Activated B cell treated with CpG ODN at 0.5 μM for 24 hours (primary cell): ENCODE measurements at places on chromosomes 3 and 15.

- no peak for DNase-seq
Measured at GRCh38 chr3:10527295-10528001, 22.1 kb upstream of the ATP2B2 start.

DNA sequence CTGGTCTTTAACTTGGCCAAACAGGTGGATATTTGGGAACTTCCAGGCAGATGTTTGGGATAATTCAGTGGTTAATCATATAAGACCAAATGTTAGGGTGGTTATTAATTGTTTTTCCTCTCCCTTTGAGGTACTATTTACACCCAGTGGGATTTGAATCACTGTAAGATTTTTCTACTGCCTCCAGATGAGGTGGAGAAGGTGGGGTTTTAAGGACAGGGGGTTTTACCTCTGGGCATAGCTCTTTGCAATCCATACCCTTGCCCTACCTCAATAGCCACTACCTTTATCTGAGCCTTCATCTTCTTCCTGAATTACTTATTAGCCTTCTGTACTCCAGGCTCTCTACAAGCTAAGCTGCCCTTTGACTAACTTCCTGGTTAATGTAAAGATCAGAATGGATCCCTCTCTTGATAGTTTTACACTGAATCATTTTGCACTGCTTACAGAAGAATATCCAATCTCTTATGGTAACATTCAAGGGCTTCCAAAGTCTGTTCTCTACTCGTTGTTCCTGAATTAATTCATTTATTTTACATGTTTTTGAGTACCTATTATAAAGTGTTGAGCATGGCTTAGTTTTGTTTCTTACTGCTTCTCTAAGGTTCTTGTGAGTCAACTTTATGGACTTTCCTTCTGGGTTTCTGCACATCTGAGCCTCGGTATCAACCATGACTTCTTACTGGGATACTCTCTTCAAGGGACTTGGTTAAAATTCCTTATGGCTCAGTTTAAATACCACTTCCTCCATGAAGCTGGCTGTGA, 331.2 kb upstream of the TBL1XR1 start:
- no peak for DNase-seq

DNA sequence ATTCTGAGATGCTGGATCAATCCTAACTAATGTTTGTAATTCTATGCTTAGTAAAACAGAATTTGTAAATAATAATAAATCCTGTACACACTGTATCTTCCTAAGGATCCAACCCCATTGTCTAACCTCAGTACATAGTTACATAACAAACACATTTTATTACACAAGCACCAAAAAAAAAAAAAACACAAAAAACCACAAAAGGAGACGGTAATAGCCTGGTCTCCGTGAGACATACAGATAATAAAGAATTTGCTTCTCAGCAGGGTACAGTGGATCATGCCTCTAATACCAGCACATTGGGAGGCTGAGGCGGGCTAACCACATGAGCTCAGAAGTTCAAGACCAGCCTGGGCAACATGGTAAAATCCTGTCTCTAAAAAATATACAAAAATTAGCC, 558.7 kb downstream of the MAGI1 start:
- DNase-seq, result no peak

- DNase-seq, result no peak
Measured at GRCh38 chr3:42822828-42823227, 13.6 kb downstream of the ACKR2 start.

GRCh38 chr3:46971742-46972141, 4.8 kb downstream of the CCDC12 start:
- DNase-seq, result no peak

DNA sequence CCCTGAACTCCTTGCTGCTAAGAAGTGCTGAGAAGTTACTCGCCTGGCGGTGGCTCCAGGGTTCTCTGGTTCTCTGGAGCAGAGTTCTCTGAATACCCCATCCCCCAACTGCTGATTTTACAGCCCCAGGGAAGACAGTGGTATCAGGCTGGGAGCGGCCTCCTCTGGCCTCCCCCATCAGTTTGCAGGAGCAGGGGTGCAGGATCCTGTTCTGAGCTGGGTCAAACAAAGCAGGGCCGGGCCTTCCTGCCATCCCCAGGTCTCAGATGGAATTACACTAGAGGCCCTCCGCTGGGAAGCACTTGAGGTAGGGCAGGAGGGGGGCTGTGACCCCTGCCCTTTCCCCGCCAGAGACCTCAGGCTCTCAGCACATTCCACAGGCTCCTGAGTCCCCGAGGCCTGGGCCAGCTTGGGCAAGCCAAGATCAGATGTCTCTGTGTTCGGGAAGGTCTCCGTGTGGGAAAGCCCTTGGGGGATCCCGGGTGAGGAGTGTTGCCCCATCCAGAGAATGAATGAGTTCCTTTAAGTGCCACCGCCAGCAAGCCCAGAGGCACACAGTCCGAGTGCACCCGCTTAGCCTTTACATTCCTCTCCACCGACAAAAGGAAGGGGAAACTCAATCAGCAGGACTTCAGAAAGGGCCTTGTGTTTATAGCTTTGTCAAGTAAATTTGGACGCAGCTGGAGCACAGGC, 149.9 kb downstream of the LRRK1 start:
- DNase-seq, result no peak

DNA sequence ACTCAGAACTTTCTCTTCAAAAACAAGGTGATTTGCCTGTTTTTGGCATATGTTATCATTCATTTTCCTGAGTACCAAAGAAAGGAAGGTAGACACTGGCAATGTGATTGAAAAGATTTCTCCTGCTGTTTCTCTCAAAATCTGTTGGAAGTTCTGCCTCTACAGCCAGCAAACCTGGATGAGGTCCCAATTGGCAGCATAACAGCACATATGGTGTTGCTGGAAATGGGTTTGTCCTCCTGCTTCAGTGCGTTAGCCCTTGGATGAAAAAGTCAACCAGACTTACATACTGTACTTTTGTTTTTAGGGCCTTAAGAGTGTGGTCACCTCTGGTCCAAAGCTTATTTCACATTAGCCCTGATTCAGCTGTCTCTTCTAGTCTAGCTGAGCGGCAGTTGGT, 237.6 kb upstream of the MME start:
- no peak for DNase-seq

DNA sequence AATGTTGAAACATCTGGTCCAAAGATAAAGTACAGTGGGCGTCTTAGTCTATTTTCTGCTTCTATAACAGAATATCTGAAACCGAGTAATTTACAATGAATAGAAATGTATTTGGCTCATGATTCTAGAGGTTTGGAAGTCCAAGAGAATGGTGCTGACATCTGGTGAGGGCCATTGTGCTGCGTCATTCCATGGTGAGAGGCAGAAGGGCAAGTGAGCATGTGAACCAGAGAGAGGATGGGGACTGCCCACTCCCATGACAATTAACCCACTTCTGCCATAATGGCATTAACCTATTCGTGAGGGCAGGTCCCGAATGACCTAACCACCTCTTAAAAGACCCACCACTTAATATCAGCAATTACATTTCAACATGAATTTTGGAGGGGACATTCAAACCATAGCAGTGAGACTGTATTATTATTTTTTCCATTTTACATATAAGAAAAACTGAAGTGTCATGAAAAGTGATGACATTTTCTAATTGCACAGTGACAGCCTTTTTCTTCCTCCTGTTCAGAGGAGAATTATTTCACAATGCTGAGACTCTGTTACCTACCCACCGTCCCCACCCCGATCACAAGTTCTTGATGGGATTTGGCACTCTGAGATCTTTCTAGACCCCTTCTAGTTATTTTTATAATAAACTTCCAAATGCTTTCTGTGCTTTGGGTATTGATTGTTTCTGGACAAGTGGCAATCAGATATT, 238.8 kb downstream of the RPLP1 start:
- no peak for DNase-seq

GRCh38 chr3:81980596-81981494, 219.4 kb upstream of the GBE1 start:
- no peak for DNase-seq

GRCh38 chr3:196192036-196192523, 19.1 kb downstream of the ZDHHC19 start:
- DNase-seq, result peak; percentile 68

DNA sequence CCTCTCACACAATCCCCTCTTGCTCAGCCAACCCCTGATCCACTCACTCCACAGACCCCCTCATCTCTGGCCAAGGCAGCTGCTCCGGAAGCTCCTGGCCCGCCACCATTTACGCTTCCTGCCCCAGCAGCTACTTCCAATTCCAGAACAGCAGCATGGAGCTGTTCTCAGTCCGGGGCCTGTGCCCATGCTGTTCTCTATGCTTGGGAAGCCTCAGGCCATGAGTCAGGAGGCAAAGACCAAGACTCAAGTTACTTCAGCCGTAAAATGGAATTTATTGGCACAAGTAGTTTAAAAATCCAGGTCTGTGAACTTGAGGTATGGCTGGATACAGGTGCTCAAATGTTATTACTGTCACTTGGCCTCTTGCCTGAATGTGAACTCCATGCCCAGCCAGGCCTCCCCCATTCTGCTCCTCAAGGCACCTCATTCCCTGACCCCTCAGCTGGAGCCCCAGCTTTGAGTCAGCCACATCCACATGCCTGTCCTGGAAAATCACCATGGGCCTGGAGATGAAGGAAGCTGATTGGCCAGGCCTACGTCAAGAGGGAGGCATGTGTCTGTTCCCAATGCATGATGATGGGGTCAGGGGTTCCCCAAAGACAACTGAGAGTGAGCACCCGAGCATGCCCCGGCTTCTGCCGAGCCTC, 31.4 kb upstream of the CACNA2D2 start:
- no peak for DNase-seq

- DNase-seq, result no peak
Measured at GRCh38 chr3:56342475-56342874, 125.8 kb downstream of the ERC2 start.

DNA sequence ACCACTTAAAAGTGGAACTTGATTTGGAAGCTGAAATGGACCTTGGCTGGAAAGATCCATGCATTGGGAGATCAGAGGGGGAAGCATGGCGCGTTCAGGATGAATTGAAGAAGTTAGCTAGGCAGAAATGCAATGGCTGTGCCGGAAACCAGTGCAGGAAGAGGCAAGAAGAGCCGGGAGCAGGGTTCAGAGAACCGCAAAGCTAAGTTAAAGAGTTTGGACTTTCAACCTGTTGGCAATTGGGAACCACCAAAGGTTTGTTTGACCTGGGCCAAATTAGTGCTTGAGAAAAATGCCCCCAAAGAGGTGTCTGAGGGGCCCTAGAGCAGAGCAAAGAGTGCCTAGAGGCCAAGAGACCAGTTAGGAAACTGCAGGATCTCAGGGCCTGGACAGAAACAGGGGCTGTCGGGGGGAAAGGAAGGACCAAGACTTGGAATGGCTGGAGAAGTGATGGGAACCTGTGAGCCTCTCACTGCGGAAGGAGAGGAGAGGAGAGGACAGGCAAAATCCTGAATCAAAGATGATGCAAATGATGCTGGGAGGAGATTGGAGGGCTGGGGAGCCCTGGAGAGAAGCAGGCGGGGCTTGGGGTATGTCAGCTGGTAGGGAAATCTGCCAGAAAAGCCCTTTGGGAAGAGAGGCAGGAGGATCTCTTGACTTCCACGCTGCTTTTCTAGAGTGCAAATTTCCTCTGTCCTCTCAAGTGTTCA, 49.3 kb downstream of the FAM174B start:
- DNase-seq, result no peak
